ENCODE measurements at places on chromosomes 11 and 22.
A peak's percentile ranks its signal among the peaks of the same experiment; 100 is the strongest.

DNA sequence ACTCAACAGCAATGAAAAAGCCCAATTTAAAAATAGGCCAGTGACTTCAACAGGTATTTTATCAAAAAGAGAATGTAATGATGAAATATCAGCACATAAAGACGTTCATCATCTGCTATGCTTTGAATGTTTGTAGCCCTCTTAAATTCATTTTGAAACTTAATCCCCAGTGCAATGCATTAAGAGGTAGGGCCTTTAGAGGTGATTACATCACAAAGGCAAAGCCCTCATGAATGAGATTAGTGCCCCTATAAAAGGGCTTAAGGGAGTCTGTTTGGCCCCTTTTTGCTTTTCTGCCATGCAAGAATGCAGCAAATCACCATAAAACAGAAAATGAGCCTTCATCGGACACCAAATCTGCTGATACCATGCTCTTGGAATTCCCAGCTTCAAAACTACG, 637.0 kb downstream of the DLG2 start:
- DNase-seq = no peak

GRCh38 chr11:103659743-103660142, 376.7 kb upstream of the DDI1 start:
- DNase-seq = no peak

DNA sequence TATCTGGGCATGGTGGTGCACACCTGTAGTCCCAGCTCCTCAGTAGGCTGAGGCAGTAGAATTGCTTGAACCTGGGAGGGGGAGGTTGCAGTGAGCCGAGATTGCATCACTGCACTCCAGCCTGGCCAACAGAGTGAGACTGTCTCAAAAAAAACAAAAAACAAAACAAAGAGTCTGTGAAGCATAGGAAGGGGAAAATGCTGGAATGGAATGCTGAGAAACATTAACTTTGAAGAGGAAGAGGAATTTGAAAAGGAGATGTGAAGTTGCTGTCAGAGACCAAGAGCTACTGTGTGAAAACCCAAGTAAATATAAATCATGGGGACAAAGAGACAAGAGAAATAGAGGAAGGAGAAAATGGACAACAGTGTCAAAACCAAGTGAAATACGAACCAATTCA, 455.1 kb upstream of the ARHGAP42 start:
- DNase-seq = no peak

- DNase-seq = no peak
Observed at GRCh38 chr11:19392321-19392720, 151.6 kb upstream of the E2F8 start.

GRCh38 chr11:112248201-112248600, 12.5 kb downstream of the PLET1 start:
- DNase-seq = no peak

GRCh38 chr22:39233710-39234471, 10.9 kb downstream of the PDGFB start:
- no peak for DNase-seq

DNA sequence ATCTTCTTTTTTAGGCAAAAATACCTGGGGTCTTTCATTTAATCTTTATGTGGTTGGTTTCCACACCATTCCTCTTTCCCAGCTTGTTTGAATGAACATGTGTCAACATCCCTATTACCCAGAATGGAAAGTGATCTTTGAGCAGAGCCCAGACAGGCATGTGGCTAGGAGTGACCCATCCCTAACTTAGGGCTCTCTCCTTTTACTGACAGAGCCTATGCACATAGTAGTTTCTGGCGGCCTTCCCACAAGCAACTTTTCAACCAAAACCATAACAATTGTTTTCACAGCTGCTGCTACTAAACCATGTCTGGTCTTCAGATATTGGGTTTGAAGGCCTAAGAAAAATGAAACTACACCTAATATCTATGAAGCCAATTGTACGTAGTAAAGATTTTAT, 107.5 kb downstream of the TENM4 start:
- DNase-seq = no peak

GRCh38 chr11:76781807-76782530, 1.2 kb upstream of the TSKU start:
- DNase-seq = no peak

- peak; percentile 76 for DNase-seq
Observed at GRCh38 chr22:19478901-19479354, at the start of gene UFD1. TSS of gene UFD1 (minus strand) at chr22:19479193. CDS start at chr22:19479085, 108 bp downstream.

GRCh38 chr11:72069787-72070251, 10.5 kb downstream of the NUMA1 start:
- DNase-seq = peak; percentile 76

GRCh38 chr11:65867284-65868071, 5.1 kb downstream of the EFEMP2 start:
- DNase-seq = no peak

GRCh38 chr11:22846726-22847125, 13.5 kb downstream of the CCDC179 start:
- no peak for DNase-seq

DNA sequence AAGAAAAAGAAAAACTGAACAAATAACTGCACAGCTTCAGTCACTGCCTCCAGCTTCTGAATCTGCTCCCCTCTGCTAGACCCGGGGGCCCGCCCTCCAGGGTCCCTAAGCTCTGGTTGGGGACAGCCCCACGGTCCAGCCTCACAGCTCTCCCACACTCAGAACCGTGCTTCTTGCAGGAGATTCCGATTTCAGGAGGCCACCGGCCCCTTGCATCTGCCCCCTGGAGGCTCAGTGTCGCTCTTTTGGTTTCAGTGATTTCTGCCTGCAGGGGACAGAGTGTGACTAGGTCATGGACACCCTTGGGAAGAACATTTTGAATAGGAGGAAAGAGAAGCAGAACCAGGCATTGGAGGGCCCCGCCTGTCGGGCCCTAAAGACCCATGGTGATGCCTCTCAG, 23.1 kb upstream of the RPS3 start:
- DNase-seq = no peak

- no peak for DNase-seq
Observed at GRCh38 chr22:24086310-24086709, 75.2 kb downstream of the CABIN1 start.
